ENCODE measurements at places on chromosomes 16 and 17.

GRCh38 chr17:48892940-48893645, 506 bp downstream of the ATP5MC1 start:
- DNase-seq = no peak

DNA sequence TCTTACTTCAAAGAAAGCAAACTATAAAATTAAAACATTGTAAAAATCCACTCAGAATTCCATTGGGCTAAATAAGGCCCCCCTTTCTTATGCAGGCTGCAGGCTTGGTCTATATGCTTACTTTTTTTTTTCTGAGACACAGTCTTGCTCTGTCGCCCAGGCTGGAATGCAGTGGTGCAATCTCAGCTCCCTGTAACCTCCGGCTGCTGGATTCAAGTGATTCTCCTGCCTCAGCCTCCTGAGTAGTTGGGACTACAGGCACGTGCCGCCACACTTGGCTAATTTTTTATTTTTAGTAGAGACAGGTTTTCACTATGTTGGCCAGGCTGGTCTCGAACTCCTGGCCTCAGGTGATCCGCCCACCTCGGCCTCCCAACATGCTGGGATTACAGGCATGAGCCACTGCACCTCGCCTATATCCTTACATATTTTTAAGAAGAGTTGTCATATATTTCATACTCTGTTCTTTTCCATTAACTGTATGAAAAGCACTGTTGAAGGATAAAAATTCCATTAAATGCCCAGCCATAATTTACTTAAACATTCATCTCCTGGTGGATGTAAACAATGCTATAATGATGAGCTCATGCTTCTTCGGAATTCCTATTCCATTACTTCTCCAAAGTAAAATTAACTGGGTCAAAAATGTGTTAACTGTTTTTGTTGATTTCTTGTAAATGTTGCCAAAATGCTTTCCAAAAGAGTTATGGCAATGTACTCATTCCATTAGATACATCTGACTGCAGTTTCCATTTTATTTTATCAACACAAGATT, 17.8 kb downstream of the SNN start:
- no peak for DNase-seq

DNA sequence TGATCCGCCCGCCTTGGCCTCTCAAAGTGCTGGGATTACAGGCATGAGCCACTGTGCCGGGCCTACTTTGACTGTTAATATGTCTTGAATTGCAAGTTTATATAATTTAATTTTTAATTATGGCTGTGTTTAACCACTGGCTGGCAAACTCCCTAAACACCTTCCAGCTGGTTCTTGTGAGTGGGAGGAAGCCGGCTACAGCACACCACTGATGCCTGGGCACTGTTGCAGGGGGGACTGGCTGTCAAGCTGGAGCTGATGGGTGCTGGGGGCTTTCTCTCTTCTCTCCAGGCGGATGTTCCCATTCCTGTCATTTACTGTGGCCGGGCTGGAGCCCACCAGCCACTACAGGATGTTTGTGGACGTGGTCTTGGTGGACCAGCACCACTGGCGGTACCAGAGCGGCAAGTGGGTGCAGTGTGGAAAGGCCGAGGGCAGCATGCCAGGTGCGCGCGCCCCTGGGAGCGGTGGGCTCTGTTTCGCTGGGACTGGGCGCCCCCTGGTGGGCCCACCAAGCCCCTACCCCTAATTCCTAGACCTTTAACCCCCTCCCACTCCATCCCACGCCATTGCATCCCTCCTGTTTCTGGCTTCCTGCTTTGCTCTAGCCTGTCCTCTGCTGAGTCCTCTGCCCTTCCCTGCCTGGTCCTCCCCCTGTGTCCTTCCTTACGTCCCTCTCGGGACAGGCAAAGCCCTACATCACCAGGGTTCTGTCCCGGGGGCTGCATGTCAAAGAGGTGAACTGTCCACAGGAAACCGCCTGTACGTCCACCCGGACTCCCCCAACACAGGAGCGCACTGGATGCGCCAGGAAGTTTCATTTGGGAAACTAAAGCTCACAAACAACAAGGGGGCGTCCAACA, 9.5 kb downstream of the TBX21 start:
- no peak for DNase-seq

DNA sequence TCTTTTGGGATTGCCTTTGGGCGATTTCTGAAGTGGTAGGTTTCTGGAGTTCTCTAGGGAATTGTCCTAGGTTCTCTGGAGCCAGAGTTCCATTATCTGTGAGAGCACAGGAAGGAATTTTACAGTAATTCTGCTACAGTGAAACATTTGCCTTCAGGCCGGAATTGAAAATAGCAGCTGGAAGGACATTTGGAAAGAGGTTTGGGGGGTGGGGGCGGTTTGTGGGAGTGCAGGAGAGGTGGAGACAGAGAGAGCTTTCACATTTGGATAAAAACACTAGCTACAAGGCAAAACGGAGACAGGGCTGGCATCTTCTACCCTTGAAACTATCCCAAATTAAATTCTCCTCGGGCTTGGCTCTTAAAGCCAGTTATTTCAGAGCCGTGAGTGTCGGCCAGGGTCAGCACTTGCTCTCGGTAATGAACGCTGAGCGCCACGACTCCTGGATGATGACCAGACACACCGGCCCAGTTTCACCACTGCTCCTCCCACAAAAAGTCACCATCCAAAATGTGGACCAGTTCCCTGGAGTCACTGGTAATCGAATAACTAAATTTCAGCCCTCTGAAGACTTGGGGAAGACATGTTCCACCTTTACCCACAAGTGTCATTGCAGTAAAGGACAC, 67.7 kb upstream of the TANC2 start:
- no peak for DNase-seq

DNA sequence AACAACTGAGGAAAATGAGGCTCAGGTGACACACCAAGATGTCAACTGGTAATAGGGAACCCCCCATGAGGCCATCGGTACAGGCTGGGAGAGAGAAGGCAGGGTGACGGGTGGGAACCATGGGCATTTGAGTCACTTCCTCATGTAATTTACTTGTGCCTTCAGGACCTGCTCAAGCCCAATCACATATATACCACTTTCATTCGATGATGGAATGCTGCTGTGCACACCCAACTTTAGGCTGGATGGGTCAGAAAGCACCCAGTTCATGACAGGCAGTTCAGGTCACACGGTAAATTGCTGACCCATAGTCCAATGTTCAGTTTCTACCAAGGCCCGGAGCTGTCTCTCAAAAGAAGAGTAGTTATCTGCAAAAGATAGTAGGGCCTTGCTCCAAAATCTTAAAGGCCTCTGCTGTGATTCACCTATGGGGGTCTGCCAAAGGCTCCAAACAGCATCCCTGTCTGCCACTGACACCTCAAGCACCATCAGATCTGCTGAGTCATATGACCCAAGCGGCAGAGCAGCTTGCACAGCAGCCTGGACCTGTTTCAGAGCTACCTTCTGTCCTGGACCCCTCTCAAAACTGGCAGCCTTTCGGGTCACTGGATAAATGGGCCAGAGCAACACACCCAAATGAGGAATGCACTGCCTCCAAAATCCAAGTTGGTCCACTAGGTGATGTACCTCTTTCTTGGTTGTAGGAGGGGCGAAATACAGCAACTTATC, 24.7 kb downstream of the ZZEF1 start:
- DNase-seq = no peak

- no peak for DNase-seq
These were observed 80.8 kb upstream of the CIBAR2 start for GRCh38 chr16:85193115-85193493.

GRCh38 chr16:87098976-87099720, 218.0 kb downstream of the C16orf95 start:
- DNase-seq = no peak

- DNase-seq = no peak
These were observed 6.9 kb downstream of the C1QBP start for GRCh38 chr17:5431949-5432556.

Measured in hematopoietic multipotent progenitor cell treated with erythropoietin and hydrocortisone succinate and interleukin-3 and kit ligand, for 17 days (in vitro differentiated cells).